Left colon (tissue), 2 donors: ENCODE measurements at places on chromosomes 5 and 9. TPM values are rescaled to one million over a fixed set of nuclear protein-coding genes. Genes with fewer than 3 reads are reported as not detected.

WWC1 gene
- 18.7 TPM for total RNA-seq

F12 gene
- total RNA-seq: 9.0 TPM

ZFP2 gene
- 1.1 TPM for total RNA-seq

CDKN2A gene
- 0.34 TPM for total RNA-seq

IFNB1 gene
- total RNA-seq: not detected

MEF2C gene
- 10.0 TPM for total RNA-seq

SGTB gene
- 3.1 TPM for total RNA-seq

APBA1 gene
- 14.4 TPM for total RNA-seq

LCN10 gene
- 1.2 TPM for total RNA-seq

CACFD1 gene
- 75.4 TPM for total RNA-seq

ALAD gene
- total RNA-seq: 58.8 TPM

PTBP3 gene
- 117 TPM for total RNA-seq

LIFR gene
- 8.1 TPM for total RNA-seq

CDH6 gene
- 1.1 TPM for total RNA-seq

CYLC2 gene
- not detected for total RNA-seq

LCN15 gene
- 8.0 TPM for total RNA-seq

CCNG1 gene
- total RNA-seq: 196 TPM

IFNA13 gene
- not detected for total RNA-seq

OBP2B gene
- total RNA-seq: not detected

TMEM141 gene
- total RNA-seq: 239 TPM
